Pancreas (tissue), 10 donors: ENCODE measurements at places on chromosomes 11 and 22.

- H3K4me1 ChIP-seq = peaks cover 8% of the 10 kb centered on the region
- H3K27me3 ChIP-seq = no peaks in the 10 kb centered on the region
- no peaks in the 10 kb centered on the region for H3K36me3 ChIP-seq
- peak within 1 kb of the TSS; percentile 97 for H3K4me3 ChIP-seq
- peak within 1 kb of the TSS; percentile 100 for H3K27ac ChIP-seq
Measured at GRCh38 chr11:57667736-57668433, at the start of gene ZDHHC5. Gene ZDHHC5 (plus strand): TSS chr11:57668114. CDS start chr11:57673091, 4,977 bp downstream.

DNA sequence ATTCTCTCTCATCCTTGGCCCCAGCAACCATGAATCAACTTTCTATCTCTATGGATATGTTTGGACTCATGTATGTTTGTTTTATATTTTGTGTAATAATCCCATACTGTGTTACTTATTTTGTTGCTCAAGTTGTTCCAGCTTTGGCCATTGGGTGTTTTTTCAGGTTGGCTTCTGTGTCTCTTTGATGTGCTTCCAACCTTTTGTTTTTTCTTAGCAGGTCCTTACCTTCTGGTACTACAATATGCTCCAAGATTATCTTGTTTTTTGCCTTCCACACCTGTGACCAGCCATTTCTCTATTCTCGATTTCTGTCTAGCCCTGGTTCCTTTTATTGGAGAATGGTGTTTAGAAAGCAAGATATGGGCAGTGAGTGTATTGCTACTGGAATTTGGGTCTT lies 14.2 kb downstream of the GVQW3 start:
- no peak overlapping the region for H3K4me3 ChIP-seq
- H3K4me1 ChIP-seq = peaks cover 29% of the 10 kb centered on the region
- H3K27me3 ChIP-seq = no peaks in the 10 kb centered on the region
- DNase-seq = no peak
- H3K36me3 ChIP-seq = no peaks in the 10 kb centered on the region

DNA sequence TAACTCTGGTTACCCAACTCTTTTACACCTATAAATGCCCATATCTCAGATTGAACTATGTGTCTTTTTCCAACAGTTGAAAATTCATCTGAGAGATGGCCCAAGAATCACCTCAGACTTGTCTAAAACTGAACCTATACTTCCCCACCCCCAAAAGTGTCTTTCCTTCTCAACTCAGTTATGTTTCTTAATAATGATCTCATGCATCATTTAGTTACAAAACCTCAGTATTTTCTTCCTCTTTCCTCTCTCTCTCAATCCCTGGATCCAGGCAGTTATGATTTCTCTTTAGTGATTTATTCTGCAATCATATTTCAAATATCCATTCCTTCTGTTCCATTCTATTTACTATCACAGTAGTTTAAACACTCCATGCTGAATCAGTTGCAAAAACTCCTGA lies 32.3 kb upstream of the ADSL start:
- H3K27ac ChIP-seq = no peak overlapping the region
- no peaks in the 10 kb centered on the region for H3K36me3 ChIP-seq
- H3K4me3 ChIP-seq = no peak overlapping the region
- no peak for DNase-seq
- no peaks in the 10 kb centered on the region for H3K27me3 ChIP-seq

- no peak for DNase-seq
- H3K27me3 ChIP-seq = no peaks in the 10 kb centered on the region
- H3K36me3 ChIP-seq = no peaks in the 10 kb centered on the region
- peaks cover 22% of the 10 kb centered on the region for H3K4me1 ChIP-seq
- H3K4me3 ChIP-seq = no peak overlapping the region
Measured at GRCh38 chr11:44574610-44575287, 9.3 kb downstream of the CD82 start.

DNA sequence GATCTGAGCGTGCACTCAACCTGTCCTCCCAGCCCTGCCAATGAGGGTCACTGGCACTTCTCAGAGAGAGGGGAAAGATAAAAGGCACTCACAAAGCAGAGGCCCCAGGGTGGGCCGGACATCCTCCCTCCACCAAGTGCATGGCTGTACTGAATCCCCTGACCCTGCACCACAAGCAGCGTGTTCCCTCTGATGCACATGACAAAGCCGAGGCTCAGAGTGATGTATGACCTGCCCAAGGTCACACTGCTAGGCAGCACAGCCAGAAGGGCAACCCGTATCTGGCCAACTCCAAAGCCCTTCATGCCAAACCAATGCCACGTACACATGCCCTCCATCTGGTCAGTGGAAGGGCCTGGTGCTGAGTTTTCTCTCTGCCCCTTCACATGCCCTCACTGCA lies 22.1 kb downstream of the SPATA19 start:
- no peaks in the 10 kb centered on the region for H3K27me3 ChIP-seq
- no peaks in the 10 kb centered on the region for H3K36me3 ChIP-seq
- no peak overlapping the region for H3K27ac ChIP-seq
- H3K4me3 ChIP-seq = no peak overlapping the region
- no peaks in the 10 kb centered on the region for H3K4me1 ChIP-seq

DNA sequence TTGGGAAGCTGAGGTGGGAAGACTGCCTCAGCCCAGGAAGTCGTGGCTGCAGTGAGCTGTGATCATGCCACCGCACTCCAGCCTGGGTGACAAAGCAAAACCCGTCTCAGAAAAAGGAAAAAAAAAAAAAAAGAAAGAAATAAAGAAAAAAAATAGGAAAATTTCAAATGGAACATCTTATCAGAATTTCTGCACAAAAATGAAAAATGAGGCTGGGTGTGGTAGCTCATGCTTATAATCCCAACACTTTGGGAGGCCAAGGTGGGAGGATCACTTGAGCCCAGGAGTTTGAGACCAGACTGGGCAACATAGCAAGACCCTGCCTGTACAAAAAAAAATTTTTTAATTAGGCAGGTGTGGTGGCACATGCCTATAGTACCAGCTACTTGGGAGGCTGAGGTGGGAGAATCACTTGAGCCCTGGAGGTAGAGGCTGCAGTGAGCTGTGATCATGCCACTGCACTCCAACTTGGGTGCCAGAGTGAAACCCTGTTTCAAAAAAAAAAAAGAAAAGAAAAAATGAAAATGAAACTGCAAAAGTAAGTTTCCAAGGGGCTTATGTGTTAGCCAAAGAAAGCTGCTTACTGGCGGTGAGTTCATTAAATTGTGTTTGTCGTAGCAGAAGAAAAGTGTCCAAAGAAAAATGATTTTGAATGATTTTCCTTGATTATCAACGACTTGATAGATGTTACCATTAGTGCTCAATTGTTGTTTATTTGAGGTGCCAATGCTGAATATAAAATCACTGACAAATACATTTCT lies 7.5 kb upstream of the CRKL start:
- no peaks in the 10 kb centered on the region for H3K36me3 ChIP-seq
- H3K27ac ChIP-seq = no peak overlapping the region
- no peaks in the 10 kb centered on the region for H3K27me3 ChIP-seq
- no peaks in the 10 kb centered on the region for H3K4me1 ChIP-seq
- no peak overlapping the region for H3K4me3 ChIP-seq

DNA sequence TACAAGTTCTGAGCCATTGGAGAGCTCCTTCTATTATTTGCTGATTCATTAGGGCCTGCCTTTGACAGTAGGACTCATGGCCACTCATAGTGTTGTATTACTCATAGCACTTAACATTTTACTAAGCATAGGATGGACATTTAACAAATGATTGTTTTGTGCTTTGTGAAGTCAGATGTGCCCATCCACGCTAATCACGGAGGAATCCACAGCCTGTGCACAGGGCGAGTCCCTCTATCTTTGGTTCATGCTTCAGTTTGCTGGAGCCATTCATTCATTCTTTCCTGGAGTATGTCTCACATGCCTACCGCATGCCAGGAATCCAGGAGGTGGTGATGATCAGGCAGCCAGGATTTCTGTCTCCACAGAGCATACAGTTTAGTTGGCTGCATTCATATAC lies 254.1 kb downstream of the NTM start:
- H3K27ac ChIP-seq = no peak overlapping the region
- H3K4me1 ChIP-seq = no peaks in the 10 kb centered on the region
- H3K36me3 ChIP-seq = no peaks in the 10 kb centered on the region
- H3K27me3 ChIP-seq = no peaks in the 10 kb centered on the region
- DNase-seq = no peak
- H3K4me3 ChIP-seq = no peak overlapping the region

GRCh38 chr22:23845265-23846080 lies 6.7 kb upstream of the DERL3 start:
- no peak for DNase-seq
- H3K36me3 ChIP-seq = no peaks in the 10 kb centered on the region
- no peak overlapping the region for H3K27ac ChIP-seq
- no peak overlapping the region for H3K4me3 ChIP-seq
- H3K27me3 ChIP-seq = no peaks in the 10 kb centered on the region

GRCh38 chr11:83151274-83151977 lies 5.5 kb upstream of the PCF11 start:
- H3K27ac ChIP-seq = no peak overlapping the region
- H3K4me3 ChIP-seq = no peak overlapping the region
- no peaks in the 10 kb centered on the region for H3K36me3 ChIP-seq
- no peaks in the 10 kb centered on the region for H3K27me3 ChIP-seq
- H3K4me1 ChIP-seq = no peaks in the 10 kb centered on the region

DNA sequence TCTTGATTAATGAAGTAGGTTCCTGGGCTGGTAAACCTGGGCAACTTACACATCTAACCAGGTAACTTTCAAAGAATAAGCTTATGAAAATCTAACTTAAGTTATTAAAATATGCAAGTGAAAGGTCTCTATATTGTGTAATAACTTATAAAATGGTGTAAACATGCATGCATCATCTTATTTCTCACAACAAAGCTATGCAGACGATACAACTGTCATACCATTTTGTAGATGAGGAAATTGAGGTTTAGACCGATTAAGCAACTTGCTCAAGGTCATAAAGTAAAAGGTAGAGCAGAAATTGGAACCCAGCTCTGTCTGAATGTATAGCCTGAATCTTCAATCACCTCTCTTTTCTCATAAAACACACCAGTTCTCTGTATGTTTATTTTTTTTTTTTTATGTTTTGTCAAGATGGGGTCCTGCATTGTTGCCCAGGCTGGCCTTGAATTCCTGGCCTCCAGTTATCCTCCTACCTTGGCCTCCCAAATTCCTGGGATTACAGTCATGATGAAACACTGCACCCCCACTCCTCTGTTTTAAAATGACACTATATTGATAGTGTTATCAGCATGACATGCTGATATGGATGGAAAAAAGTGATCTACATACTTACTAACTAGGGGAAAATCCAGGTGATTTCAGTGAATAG lies 109.6 kb downstream of the SGSM3 start:
- no peaks in the 10 kb centered on the region for H3K36me3 ChIP-seq
- no peaks in the 10 kb centered on the region for H3K27me3 ChIP-seq
- no peak overlapping the region for H3K4me3 ChIP-seq
- no peaks in the 10 kb centered on the region for H3K4me1 ChIP-seq
- no peak overlapping the region for H3K27ac ChIP-seq
- no peak for DNase-seq

GRCh38 chr11:78311702-78312371 lies 105.8 kb downstream of the GAB2 start:
- H3K27ac ChIP-seq = no peak overlapping the region
- H3K4me1 ChIP-seq = no peaks in the 10 kb centered on the region
- H3K4me3 ChIP-seq = no peak overlapping the region
- H3K36me3 ChIP-seq = no peaks in the 10 kb centered on the region
- DNase-seq = no peak

GRCh38 chr22:47607486-47607885 lies 845.0 kb downstream of the TBC1D22A start:
- no peak overlapping the region for H3K27ac ChIP-seq
- no peaks in the 10 kb centered on the region for H3K4me1 ChIP-seq
- peaks cover 3% of the 10 kb centered on the region for H3K27me3 ChIP-seq
- H3K36me3 ChIP-seq = no peaks in the 10 kb centered on the region

DNA sequence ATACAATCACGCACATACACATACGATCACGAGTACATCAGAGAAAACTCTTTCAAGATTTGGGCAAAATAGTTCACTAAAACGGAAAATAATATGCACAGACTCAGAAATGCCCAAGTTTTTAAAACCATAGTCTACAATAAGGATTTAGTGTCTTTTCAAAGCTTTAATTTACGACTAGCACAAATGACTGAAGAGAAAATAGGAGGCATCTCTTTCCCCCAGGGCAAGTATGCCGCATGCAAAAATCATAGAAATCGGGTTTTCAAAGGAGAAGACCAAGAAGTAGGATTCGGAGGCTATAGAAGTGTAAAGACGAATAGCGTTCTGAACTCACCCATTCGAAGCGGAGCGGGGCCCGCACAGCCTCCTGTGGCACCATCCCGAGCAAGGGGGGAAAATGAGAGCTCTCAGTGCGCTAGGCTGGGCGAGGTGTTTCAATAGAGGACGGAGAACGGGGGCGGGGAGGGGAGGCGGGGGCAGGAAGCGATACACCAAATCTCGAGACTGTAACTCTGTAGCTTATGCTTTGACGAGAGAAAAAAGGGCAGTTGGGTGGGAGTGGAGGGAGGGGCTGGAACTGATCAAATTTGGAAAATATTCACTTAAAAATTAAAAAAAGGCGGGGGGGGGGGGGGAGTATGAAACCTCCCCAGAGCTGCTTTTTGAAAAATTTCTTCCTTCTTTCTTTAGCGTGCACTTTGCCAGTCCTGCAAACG lies 15.8 kb downstream of the BLID start:
- DNase-seq = peak; percentile 16
- H3K27ac ChIP-seq = peak overlapping the region; percentile 46
- H3K27me3 ChIP-seq = no peaks in the 10 kb centered on the region
- H3K36me3 ChIP-seq = no peaks in the 10 kb centered on the region

DNA sequence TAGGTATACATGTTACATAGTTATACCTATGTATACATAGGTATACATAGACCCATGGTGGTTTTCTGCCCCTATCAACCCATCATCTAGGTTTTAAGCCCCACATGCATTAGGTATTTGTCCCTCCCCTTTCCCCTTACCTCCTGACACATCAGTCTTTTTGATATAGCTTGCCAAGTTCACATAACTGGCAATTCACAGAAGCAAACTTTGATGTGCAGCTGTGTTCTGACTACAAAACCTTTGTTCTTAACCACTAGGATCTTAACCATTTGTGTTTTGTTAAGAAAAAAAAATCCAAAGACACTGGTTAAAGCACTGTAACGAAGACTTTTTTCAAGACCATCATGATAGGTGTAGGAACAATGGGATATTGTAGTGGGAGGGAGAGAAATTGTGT lies 42.9 kb upstream of the SLC5A1 start:
- no peak overlapping the region for H3K27ac ChIP-seq
- H3K4me3 ChIP-seq = no peak overlapping the region
- no peaks in the 10 kb centered on the region for H3K27me3 ChIP-seq
- H3K36me3 ChIP-seq = no peaks in the 10 kb centered on the region
- DNase-seq = no peak
- H3K4me1 ChIP-seq = no peaks in the 10 kb centered on the region
